Astrocyte (in vitro differentiated cells and primary cell): ENCODE measurements at places on chromosomes 7 and 10.

DNA sequence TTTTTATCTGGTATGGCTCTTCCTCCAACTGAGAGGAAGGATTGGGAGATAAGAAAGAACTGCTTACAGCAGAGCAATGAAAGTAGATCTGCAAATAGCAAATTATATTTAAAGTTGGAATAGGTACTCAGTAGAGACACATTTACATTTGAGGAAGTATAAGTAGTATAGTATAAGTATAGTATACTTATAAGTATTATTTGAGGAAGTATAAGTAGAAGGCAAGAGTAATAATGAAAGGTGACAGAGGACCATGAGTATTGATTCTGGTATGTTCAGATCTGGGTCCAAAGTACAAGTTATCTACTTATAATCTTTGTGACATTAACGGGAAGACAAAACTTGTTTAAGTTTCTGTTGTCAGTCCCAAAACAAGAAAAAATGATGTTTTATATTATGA is 527.6 kb upstream of the SORCS1 start:
- no peak for DNase-seq

DNA sequence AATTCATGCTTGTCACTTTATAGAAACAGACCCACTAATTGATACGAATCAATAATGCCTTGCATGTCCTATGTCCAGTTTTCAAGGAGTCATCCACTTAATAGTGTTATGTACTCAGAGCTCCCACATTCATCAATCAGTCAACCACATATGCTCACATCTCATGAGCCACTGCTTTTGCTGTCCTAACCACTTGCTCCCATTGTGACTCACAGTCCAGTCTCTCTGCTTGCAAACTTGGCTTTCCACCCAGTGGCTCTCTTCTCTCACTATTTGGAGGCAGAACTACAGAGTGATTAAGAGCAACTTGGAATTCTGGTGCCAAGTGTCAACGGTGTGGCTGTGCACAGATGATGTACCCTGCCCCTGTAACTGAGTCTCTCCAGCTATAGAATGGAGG is 166.0 kb downstream of the SNX13 start:
- peak; percentile 97 for DNase-seq

- DNase-seq = peak; percentile 90
Measured at GRCh38 chr7:102395873-102396709, at the start of gene PRKRIP1. Gene PRKRIP1, plus strand, starts transcription at chr7:102396363. Its CDS starts 49 bp downstream, at chr7:102396412.

GRCh38 chr10:95559471-95559870 is 1.7 kb downstream of the SORBS1 start:
- no peak for DNase-seq

GRCh38 chr10:84267503-84268126 is 22.8 kb downstream of the RGR start:
- DNase-seq = peak; percentile 10

DNA sequence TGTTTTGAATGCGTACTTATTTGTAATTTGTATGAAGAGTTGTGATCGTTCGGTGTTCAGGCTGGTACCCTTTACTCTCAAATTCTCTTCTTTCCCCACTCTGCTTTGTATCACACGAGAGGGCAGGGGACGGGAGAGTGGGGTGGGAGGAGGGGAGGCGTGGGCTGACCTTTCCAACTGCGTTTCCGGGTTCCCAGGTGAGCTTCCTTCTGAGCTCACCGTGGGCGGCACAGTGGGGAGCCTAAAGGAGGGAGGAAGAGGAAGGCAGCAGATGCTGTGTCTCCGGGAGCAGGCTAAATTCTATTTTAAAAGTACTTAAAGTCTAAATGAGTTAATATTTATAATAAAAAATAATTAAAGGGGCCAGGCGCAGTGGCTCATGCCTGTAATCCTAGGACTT is 7.4 kb upstream of the XRCC2 start:
- no peak for DNase-seq

DNA sequence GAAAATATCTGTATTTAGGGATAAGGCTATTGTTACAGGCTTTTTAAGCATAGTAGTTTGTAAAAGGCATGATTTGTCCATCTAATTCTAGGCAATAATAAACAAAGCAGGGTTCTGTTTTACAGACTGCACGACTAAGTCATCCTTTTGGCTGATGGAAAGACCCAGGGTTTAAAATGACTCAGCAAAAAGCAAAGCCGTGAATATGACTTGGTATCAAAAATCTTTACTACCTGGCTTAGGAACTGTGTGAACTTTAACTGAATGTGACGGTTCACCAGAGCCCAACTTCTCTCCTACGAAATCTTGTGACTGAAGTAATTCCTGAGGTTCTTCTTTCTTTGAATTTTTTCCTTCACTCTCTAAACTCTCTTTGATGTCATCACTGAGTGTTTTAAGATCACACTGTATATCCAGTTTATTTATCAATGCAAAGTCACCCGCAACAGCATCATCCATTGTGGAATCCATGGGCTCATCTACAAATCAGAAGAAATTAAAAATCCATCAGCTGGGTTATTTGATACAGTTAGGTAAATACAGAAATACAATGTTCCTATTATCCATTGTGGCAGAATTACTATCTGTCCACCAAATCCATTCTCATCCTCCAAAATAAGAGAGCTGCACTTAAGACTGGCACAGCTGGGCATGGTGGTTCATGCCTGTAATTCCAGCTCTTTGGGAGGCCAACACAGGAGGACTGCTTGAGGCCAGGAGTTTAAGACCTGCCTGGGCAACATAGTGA is 17.0 kb downstream of the ATE1 start:
- peak; percentile 46 for DNase-seq

- DNase-seq = no peak
Measured at GRCh38 chr7:96061009-96061408, 260.9 kb downstream of the SLC25A13 start.

DNA sequence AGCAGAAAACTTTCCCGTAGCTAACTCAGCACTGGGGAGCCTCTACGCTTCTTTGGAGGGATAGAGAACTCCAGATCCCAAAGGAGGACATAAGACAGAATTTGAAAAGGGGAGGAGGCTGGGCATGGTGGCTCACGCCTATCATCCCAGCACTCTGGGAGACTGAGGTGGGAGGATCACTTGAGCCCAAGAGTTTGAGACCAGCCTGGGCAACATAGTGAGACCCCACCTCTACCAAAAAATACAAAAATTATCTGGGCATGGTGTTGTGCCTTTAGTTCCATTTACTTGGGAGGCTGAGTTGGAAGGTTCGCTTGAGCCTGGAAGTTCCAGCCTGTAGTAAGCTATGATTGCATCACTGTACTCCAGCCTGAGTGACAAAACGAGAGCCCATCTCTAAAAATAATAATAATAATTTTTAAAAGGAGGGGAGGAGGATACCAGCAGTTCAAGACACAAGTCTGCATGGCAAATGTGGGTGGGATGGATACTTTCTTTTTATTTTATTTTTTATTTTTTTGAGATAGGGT is 165.9 kb upstream of the SH2B2 start:
- no peak for DNase-seq

DNA sequence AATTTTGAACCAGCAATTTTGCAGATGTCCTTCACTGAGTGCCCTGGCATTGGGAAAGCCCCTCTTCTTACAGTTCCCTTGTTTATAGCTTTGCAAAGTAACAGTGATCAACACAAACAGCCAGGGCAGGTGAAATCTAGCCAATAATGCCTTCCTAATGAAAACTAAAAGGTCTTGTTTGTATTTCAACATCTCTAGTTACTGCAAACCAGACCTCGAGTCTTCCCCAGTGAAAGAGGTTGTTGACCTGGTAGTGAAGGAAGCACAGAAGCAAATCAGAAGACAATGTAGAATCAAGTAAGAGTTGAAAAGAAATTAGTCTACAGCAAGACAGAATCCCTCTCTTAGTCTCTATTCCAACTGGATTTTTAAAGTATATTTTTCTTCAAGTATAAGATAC is 231.2 kb downstream of the SNX13 start:
- no peak for DNase-seq

GRCh38 chr10:125823663-125824251 is 411 bp downstream of the BCCIP start:
- DNase-seq = no peak
